ENCODE measurements at places on chromosomes 11 and 22. TPM values are rescaled to one million over a fixed set of nuclear protein-coding genes. Genes with fewer than 3 reads are reported as not detected.

HPX gene
- total RNA-seq = 2.4 TPM

TPBGL gene
- total RNA-seq = 0.22 TPM

CHST1 gene
- total RNA-seq = 1.2 TPM

TMPRSS4 gene
- total RNA-seq = not detected

TRIM48 gene
- total RNA-seq = not detected

TRIM49 gene
- total RNA-seq = not detected

OR6T1 gene
- total RNA-seq = not detected

USP35 gene
- total RNA-seq = 6.8 TPM

SCUBE1 gene
- 1.2 TPM for total RNA-seq

ANO5 gene
- total RNA-seq = 11.9 TPM

RFPL3 gene
- not detected for total RNA-seq

IL17REL gene
- total RNA-seq = not detected

PLAAT5 gene
- total RNA-seq = 41.7 TPM

TMEM218 gene
- total RNA-seq = 15.6 TPM

KDELR3 gene
- 32.0 TPM for total RNA-seq

SORL1 gene
- total RNA-seq = 10.7 TPM

JAML gene
- 22.0 TPM for total RNA-seq

XKR3 gene
- total RNA-seq = not detected

CRYBB2 gene
- total RNA-seq = not detected

CALCA gene
- not detected for total RNA-seq

ACR gene
- total RNA-seq = 1.3 TPM

GAB4 gene
- not detected for total RNA-seq

SEC14L6 gene
- total RNA-seq = not detected

PGA5 gene
- total RNA-seq = 0.51 TPM

IL18 gene
- 9.2 TPM for total RNA-seq

MEI1 gene
- 0.16 TPM for total RNA-seq

STARD10 gene
- 15.4 TPM for total RNA-seq

RRP8 gene
- total RNA-seq = 10.6 TPM

ZP1 gene
- total RNA-seq = 0.34 TPM

SCN2B gene
- 0.19 TPM for total RNA-seq

ARL2 gene
- 165 TPM for total RNA-seq

DEFB131B gene
- total RNA-seq = not detected

MAP6 gene
- 4.2 TPM for total RNA-seq

C22orf39 gene
- total RNA-seq = 50.5 TPM

INS gene
- total RNA-seq = not detected
